Foreskin fibroblast (primary cell): ENCODE measurements at places on chromosomes 4 and X.

- no peak for DNase-seq
Observed at GRCh38 chrX:87727620-87728019, 210.0 kb downstream of the KLHL4 start.

DNA sequence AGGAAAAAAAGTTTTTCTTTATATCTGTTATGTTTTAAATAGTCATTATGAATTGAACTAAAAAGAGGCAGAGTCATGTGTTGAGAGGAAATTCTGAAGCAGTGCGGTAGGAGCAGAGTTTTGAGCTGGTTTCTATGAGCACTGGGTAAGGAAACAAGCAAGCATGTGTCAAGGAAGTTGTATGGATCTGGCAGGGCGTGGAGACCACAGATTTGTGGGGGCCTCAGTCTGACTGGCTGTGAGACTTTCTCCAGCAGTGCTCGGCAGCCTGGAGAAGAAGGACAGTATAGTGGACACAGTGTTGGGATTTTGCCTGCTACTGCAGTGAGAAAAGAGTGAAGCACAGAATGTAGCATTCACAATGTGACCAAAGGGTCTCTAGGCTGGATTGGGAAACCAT, 399.1 kb downstream of the INPP4B start:
- DNase-seq, result no peak

- DNase-seq, result no peak
Observed at GRCh38 chrX:71996826-71997225, 86.2 kb downstream of the NHSL2 start.

DNA sequence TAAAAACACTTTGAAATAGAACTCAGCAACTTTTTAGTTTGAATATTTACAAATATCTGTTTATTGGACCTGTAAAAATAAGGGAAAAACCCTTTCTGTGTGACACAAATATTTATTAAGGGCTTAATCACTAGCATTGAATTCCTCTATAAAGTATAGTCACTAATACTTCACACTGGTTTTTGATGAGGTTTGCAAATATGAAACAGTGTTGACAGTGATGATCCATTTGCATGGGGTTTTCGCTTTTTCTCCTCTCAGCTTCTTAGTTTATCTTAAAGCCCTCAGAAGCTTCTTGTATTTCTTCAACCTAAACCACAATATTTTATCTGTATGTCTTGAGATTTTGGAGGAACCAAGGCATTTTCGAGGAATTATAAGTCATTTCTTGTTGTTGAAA, 96.6 kb upstream of the TEX13A start:
- no peak for DNase-seq

GRCh38 chr4:186068581-186069348, at the start of gene TLR3:
TLR3 (plus strand) TSS chr4:186069156; CDS start chr4:186076620, 7,464 bp downstream.
- peak; percentile 52 for DNase-seq

DNA sequence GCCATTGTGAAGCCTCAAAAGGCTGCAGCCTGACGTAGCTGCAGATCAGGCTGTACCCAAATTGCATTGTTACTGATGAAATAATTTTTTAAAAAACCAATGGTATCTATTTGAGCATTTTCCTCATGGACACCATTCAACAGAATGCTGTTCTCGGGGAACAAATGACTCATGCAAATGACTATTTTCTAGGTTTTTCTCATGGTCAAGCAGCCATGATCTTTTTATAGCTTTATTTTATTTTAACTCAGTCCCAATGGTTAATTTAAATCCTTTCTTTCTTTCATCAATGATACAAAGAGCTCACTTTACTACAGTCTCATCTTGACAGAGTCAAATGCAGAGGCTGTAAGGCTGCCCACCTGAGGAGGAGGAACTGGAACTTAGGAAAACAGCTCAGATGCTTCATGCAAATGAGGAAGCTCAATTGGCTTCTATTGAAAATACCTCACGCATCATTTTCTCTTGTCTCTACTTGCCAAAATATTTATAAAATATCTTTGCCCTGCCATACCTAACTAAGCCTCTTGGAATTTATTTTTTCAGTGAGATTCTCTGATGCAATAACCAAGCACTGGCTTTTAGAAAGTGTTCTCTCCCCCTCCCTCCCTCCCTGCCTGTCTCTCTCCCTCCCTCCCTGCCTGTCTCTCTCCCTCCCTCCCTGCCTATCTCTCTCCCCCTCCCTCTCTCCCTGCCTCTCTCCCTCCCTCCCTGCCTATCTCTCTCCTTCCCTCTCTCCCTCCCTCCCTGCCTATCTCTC, 81.0 kb downstream of the SORBS2 start:
- DNase-seq, result no peak

DNA sequence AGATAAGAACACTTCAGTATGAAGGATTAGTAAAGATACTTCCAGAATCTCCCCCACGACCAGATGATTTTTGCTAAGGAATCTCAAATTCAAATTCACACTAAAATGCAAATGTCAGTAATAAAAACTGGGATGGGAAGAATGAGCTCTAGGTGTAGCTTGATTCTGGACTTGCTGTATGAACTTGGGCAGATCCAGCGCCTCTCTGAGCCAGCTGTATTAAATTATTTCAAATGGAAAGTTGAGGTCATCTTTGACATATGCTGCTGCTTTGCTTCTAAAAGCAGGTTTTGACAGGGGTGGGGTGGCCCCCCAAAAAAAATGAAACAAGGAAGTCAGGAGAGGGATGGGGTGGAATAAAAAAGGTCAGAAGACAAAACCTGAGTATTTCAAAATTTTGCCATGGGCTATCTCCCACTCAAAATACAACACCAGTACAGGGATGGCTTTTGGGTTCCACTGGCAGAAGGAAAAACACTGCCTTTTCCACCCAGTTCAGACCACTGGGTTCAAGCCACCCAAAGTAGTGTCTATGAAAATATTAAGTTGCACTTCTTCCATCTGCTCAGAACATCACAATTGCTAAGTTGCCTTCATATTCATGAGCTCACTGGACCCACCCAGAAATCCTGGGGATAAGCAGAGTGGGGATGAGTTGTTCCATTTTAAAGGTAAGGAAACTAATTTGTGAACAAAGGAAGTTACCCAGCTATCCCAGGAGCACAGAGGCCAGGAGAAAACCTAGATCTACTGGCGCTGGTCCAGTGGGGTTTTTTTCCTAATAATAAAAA, 47.7 kb downstream of the ARHGEF9 start:
- no peak for DNase-seq

- DNase-seq, result peak; percentile 37
Observed at GRCh38 chrX:129749069-129749468, 10.3 kb downstream of the XPNPEP2 start.

- peak; percentile 24 for DNase-seq
Observed at GRCh38 chr4:156558373-156559025, 413.1 kb downstream of the PDGFC start.

GRCh38 chrX:40883021-40883619, 147.8 kb upstream of the MED14 start:
- no peak for DNase-seq

- no peak for DNase-seq
Observed at GRCh38 chr4:121150003-121150402, 14.1 kb downstream of the TNIP3 start.

DNA sequence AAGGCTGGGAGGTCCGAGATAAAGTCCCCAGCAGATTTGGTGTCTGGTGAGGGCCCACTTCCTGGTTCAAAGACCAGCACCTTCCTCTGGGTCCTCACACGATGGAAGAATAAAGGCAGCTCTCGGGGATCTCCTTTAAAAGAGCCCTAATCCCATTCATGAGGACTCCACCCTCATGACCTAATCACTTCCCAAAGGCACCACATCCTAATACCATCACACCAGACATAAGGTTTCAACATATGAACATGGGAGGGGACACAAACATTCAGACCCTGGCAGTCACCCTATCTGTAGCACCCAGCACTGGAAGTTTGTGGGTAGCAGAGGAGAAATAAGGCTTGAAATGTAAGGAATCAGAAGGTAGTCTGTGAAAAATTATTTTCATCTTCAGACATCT, 112.9 kb upstream of the NOCT start:
- DNase-seq, result no peak

- DNase-seq, result peak; percentile 65
Observed at GRCh38 chrX:68829582-68830418, 979 bp downstream of the EFNB1 start.

- no peak for DNase-seq
Observed at GRCh38 chrX:1598021-1598875, 6.8 kb downstream of the AKAP17A start.

GRCh38 chr4:106627051-106627450, 258.5 kb upstream of the GIMD1 start:
- DNase-seq, result no peak

DNA sequence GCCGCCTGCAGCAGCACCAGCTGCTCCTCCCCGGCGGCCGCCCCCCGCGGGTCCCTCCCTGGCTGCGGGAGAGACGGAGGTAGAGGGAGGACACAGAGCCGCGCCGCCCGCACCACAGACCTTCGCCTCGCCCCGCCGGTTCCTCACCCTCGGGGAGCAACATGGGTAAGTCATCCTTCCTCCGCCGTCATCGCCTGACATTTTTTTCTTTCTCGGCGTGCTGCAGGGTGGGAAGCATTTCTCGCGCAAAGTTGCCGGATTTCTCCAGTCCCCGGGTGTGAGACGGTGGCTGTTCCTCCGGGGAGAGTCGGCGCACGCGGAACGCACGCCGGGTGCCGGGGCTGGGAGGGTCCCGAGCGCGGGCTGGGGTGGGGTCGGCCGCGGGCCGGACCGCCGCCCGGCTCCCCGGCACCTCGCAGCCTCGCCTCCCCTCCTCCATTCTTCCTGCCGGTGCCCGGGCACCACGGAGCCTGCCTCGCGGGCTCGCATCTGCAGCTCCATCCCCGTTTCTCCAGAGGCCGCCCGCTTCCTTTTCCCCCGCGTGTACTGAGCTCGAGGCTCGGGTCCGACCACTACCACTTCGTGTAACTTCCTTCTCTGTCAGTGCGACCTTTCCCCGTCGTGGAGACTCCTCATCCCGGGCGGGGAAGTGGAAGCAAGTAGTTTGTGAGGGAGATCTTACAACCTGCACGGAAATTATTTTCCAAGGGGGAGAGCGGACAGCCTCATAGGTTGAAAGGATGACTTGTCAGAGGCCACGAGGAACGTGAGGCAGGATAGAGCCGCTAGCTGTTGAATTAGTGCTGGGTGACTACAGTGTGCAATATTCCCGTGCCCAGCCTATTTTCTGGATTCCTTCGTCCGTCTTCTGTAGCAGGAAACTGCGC, 464 bp downstream of the RAP1GDS1 start:
- peak; percentile 80 for DNase-seq

DNA sequence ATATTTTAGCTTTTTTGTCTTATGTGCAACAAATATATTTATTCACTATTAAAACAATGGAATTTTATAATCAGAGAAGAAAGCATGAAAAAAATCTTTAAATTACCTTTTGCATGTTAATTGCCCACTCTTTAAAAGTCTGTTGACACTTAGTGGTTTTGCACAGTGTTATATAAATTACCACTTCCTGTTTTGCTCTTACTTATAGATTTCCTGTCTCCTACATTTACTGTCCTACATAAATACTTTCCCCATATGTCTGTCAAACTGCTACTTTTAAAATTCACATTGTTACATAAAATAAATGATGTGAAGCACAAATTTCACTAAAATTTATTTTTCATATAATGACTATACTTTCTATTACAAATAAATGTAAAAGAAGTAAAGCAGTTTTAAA, 161.1 kb upstream of the NDST4 start:
- no peak for DNase-seq

GRCh38 chr4:6571608-6572007, 3.4 kb upstream of the MAN2B2 start:
- no peak for DNase-seq

DNA sequence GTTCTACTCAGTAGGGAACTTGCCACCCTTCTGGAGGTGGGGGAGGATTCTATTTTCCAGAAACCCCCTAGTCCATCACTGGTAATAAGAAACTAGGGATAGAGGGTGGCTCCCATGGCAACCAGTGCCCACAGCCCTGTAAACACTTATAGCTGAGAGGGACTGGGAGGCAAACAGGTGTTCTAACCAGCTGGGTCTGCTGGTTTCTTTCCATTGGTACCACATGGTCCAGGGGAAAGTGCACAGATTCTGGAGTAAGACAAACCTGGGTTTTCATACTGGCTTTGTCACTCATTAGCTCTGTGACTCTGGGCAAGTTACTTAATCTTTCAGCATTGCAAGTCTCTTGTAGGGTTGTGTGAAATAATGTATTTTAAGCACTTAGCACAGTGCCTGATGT, 26.9 kb downstream of the IGSF1 start:
- no peak for DNase-seq

GRCh38 chr4:114593526-114593925, 5.1 kb upstream of the UGT8 start:
- DNase-seq, result no peak

DNA sequence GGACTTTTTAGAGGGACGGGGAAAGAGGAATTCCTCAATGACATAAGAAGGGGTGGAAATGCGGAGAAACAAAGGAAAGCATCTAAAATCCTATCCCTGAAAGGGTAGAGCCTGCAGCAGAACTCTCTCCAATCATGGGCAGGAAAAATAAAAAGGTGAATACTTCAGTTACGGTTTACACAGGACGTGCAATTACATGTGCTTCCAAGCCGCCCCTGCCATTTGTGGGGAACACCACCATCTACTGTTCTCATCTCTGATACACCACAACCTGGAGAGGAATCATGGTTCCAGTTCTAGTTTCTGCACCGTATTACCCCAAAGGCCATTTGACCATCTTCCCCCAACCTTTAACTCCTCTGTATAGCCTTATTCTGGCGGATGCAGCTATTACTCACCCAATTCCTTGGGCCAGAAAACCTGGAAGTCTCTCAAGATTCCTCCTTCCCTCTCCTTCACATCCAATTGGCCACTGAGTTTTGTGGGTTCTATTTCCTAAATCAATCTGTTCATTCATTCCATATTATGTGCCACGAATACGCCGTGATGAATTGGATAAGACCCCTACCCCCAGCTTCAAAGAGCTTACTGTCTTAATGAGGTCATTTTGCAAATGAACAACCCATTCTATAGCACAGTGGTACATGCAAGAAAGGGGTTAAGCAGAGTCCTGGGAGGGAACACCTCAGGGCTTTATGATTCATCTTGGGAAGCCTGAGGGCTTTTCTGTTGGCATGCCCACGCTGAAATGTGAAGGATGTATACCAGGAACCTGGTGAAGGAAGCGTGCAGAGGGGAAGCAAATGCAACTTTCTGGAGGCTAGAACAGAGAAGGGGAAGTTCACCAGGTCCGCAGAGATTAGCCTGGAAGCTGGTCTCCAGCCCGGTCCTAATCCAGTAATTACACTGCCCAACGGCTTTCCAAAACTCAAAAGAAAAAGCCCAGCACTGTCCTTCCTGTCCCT, 1.4 kb upstream of the MSL3 start:
- peak; percentile 44 for DNase-seq

- no peak for DNase-seq
Observed at GRCh38 chr4:2103843-2104547, 44.9 kb downstream of the NAT8L start.

GRCh38 chrX:33082371-33082770, 129.0 kb downstream of the DMD start:
- DNase-seq, result no peak

DNA sequence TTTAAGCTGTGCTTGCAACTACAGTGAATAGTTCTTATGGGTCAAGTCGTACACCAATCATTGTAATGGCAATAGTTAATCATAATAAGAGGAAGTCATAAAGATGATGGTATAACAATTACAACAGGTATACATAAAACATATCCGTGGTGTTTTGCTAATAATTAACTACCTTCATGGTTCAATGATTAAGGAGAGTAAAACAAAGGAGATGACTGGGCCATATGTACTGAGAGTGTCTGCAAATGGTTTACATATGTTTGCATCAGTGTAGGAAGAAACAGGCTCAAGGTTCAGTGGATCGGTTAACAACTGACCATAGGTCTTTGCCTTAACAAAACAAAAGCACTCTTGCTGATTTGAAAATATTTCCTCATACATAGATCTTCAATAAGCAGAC, 253.0 kb downstream of the COX7B2 start:
- no peak for DNase-seq

GRCh38 chr4:165006456-165006855, 25.3 kb upstream of the TRIM60 start:
- no peak for DNase-seq
